Stimulated activated CD4-positive, alpha-beta T cell treated with anti-CD3 and anti-CD28 coated beads, Interleukin-15, amount 100 ng/mL, for 1 hour (primary cell): ENCODE measurements at places on chromosomes 1 and 21.

DNA sequence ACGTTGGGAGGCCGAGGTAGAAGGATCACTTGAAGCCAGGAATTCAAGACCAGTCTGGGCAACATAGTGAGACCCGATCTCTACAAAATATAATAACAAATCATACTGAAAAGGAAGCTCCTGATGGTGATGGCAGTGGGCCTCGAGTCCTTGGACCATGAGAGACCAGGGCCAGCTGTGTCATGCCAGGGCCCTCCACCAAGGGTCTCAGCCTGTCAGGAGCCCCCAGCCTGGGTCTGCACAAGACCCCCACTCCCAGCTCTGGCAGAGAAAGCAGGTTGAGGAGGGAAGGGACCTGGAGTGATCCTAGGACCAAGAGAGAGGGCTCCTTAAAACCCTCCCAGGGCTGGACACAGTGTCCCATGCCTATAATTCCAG lies 6.7 kb upstream of the CTRC start:
- DNase-seq, result no peak

DNA sequence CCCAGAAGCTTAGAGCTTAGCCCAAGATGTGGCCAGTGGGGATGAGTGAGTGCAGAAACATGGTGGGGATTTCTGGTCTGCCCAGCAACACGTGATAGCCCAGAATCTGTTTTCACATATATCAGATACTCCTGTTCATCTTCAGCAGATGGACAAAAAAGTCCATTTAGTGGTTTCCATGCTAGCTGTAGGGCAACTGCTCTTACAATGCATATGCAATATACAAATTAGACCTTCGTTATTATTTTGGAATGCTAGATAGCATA lies 96.9 kb upstream of the SGIP1 start:
- DNase-seq, result no peak

- no peak for DNase-seq
Measured at GRCh38 chr1:36251794-36252481, 27.7 kb downstream of the THRAP3 start.

- no peak for DNase-seq
Measured at GRCh38 chr1:193498088-193498655, 311.8 kb upstream of the B3GALT2 start.

- no peak for DNase-seq
Measured at GRCh38 chr21:42703136-42703908, 49.9 kb downstream of the PDE9A start.

- no peak for DNase-seq
Measured at GRCh38 chr1:173341307-173341706, 134.2 kb upstream of the TNFSF4 start.
